ENCODE measurements at places on chromosomes 5 and 9.

DNA sequence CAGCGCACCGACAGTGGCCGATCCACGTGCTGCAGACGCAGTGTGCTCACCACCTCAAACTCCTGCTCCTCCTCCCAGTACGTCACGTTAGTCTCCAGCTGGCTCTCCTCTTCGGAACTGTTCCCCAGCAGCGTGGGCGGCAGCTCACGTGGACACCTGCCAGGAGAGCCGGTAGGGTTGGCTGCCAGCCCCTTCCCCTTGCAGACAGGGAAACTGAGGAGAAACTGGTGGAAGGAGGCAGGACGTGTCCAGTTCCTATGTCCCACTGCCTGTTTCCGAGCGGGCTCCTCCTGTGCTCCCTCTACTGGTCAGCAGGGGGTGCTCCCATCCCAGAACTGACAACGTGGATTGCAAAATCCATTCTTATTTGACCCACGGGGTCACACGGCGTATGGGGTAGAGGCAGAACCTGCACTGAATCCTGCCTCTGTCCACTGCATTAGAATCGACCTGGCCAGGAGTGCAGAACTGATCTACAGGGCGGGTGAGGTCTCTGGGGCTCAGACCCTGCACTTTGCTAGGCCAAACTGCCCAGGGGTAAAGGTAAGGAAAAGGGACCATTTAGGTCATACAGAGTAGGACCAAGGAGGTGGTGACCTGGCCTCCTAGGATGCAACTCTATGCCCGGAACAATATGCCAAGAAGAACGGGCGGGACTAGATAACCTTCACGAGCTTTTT, 25.7 kb downstream of the PDGFRB start:
- DNase-seq = peak; percentile 80

DNA sequence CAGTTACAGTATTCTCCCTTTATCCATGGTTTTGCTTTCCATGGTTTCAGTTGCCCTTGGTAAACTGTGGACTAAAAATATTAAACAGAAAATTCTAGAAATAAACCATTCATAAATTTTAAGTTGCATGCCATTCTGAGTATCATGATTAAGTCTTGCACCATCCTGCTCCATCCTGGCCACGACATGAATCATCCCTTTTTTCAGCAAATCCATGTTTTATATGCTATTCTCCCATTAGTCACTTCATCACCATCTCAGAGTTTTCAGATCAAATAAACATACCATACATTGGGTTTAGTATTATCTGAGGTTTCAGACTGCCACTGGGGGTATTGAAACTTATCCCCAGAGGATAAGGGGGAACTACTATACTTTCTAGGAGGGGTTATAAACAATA, 234.4 kb upstream of the ATP10B start:
- no peak for DNase-seq

DNA sequence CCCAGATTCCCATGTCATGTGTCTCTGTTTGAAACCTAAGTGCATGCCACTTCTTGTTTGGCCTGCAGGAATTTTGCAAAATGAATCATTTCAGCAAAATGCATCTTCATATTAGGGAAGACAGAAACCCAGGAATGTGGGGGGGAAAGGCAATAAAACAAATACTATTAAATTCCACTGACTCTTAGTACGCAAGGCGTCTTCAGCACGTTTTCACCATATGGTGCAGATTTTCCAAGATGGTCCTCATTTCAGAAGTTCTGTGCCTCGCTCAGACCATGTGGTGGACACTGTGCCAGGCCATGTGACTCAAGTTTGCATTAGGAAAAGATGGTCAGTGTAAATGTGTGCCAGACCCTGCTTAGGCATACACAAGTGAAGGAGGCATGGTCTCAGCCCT, 184.0 kb downstream of the ACTL7B start:
- DNase-seq = no peak

- DNase-seq = no peak
These were observed 264.8 kb upstream of the PTGER4 start for GRCh38 chr5:40414922-40415321.

DNA sequence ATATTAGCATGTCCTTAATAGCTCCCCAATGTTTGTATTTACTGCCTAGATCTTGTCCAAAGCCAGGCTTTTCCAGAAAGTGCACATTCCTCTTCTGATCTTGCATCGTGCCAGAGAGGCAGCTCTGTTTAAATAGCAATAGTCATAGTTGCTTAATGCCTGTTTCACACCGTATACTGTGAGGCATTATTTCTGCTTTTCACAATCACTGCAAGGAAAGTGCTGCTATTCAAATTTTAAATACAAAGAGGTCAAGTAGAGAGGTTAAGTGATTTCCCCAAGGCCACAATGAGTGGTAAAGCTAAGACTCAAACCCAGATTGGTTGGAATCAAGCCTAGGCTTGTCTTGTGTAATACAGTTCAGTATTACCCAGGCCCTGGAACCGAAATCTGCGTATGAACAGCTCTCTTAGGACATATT, 153.6 kb downstream of the SNX18 start:
- no peak for DNase-seq

- DNase-seq = no peak
These were observed 333.5 kb downstream of the CHSY3 start for GRCh38 chr5:130237721-130238120.

DNA sequence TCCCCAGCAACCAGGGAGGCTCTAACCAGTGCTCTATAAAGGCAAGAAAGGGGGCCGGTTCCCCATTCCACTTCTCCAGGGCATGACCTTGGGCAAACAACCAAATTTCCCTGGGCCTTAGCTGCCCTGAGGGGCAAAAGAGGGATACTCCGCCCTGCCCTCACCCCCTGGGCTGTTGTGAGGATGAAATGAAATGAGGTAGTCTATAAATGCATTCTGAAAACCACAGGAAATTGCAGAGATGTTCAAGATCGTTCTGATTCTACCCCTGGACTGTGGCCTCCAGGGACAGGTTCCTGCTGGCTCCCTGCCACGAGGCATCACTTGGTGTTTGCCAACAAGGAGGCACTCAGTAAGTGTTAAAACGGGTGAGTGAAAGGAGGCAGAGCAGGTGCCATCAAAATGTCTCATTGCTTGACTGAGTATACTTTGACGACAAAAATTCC, 5.7 kb downstream of the RAPGEF1 start:
- no peak for DNase-seq

- no peak for DNase-seq
These were observed 1148.4 kb downstream of the EFNA5 start for GRCh38 chr5:106522296-106522695.

GRCh38 chr9:79123415-79123814, 448.4 kb upstream of the TLE4 start:
- DNase-seq = no peak

DNA sequence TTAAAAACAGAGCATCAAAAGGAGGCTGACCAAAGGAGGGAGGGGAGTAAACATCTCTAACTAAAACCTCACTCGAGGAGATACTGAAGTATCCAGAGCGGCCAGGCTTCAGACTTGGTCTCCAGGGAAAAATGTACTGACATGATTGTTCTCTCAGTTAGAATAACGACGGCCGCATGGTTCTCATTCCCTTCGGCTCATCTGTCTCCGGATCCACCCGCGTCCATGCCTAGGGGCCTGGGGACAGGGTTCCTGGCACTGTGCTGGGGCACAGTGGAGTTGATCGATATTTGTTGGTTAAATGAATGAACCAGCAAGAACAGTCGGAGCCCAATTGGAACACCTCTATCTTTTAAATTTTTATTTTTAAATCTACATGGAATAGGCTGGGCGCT, 167.1 kb upstream of the PHYKPL start:
- DNase-seq = no peak

GRCh38 chr9:127283917-127284497, 19.4 kb downstream of the GARNL3 start:
- DNase-seq = no peak

DNA sequence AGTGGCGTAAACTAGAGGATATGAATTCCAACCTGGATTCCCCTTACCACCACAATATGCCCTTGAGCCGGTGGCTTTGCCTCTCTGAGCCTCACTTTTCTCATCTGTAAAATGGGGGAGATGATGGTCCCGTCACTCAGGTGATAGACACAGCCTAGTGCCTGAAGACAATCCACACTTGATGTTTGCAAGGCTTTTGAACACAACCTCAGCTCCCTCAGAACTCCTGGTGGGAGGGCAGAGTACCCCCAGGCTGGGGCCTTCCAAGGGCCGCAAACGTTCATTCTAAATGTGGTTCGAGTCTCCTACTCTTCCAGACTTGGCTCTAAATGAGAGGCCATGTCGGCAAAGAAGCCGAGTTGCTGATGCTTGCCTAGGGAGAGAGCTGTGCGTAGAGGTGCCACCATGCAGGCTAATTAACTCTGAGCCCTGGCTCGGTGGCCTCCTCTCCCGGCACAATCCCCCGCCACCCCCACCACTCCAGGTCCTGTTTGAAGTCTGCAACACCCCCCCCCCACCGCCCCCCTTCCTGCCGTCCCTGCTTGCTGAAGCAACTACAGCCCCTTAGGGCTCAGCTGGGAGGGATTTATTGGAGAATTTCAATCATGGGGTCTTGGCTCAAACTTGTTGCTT, 97.7 kb upstream of the LMX1B start:
- no peak for DNase-seq

- DNase-seq = no peak
These were observed 23.8 kb downstream of the CD14 start for GRCh38 chr5:140609126-140609525.

- no peak for DNase-seq
These were observed 13.0 kb upstream of the RASGEF1C start for GRCh38 chr5:180222056-180222455.

DNA sequence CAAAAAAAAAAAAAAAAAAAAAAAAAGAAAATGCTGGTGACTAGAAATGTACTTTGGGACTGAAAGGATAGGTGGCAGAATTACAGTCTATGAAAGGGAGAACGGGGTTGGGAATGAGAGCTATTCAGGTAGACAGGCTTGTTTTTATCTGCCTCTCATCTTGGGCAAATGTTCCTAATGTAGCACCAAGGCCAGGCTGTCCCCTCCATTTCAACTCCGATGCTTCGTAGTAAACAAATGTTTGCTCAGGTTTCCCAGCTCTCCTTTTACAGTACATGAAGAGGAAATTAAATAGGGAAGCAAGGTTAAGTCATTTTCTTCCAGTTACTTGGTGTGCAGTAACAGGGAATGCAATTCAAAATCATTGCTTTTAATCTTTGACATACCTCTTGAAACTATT, 4.4 kb upstream of the BASP1 start:
- no peak for DNase-seq

GRCh38 chr5:134240421-134240962, 14.6 kb upstream of the PPP2CA start:
- no peak for DNase-seq

GRCh38 chr5:39224196-39224761, 4.9 kb upstream of the FYB1 start:
- no peak for DNase-seq

DNA sequence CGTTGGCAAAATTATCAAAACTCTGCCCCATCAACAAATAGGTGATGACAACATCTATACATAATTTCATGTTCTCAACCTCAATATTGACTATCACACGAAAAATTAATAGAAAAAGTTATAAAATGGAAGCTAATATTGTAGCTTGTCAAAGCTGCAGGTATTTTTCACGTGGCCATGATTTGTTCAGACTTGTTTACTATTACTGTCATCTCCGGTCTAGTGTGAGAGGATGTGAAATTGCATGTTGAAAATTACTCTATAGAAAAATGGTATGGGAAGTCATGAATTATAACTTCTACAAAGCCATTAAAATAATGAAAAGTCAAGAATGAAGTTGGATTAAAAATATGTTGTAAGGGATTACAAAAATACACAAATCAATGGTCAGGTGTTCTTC, 385.8 kb downstream of the PTPRD start:
- no peak for DNase-seq
